B cell (primary cell): ENCODE measurements at places on chromosomes 4 and X.
A peak's percentile ranks its signal among the peaks of the same experiment; 100 is the strongest.

- DNase-seq = no peak
These were observed 22.2 kb upstream of the PPP2R2C start for GRCh38 chr4:6494431-6495295.

GRCh38 chr4:57410331-57411052 is 300.3 kb upstream of the IGFBP7 start:
- DNase-seq = no peak

DNA sequence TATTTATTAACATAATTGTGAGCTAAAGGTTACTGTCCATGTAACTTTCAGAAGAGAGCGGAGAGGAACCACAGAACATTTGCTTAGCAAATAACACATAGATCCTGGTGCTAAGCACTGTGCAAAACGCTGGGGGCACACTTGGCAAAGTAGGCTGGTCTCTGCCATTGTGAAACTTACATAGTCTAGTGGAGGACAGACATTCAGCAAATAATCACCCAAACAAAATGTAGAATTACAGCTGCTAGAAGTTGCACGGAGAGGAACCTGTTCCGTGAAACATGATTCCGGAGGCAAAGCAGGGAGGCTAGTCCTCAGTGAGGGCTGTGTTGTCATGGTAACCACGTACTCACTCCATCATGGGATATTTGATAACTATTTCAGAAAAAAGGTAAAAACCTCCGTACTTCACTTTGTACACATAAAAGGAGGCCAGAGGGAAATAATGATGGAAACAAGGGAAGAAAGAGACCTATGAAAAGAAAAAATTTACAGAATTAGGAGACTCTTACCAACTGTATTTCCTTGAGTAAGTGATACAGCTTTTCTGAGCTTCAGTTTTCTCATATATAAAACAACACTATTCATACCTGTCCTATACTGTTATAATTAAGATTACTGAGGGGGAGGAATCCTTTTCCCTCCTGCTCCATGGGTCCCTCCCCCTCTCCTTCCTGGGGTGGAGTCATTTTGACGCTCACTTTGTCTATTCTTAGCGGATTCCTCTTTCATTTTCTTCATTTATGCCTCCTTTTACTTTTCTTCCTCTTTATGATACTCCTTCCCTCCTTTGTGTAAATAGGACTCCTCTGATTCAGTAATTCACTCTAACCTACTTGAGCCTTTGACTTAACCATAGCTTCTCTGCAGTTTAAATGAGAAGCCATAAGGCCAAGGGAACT is 825 bp upstream of the RASGEF1B start:
- DNase-seq = peak; percentile 61

- no peak for DNase-seq
These were observed 721.5 kb downstream of the IL1RAPL1 start for GRCh38 chrX:29308726-29309125.

- DNase-seq = no peak
These were observed 1431.6 kb upstream of the TENM3 start for GRCh38 chr4:180811556-180811955.

DNA sequence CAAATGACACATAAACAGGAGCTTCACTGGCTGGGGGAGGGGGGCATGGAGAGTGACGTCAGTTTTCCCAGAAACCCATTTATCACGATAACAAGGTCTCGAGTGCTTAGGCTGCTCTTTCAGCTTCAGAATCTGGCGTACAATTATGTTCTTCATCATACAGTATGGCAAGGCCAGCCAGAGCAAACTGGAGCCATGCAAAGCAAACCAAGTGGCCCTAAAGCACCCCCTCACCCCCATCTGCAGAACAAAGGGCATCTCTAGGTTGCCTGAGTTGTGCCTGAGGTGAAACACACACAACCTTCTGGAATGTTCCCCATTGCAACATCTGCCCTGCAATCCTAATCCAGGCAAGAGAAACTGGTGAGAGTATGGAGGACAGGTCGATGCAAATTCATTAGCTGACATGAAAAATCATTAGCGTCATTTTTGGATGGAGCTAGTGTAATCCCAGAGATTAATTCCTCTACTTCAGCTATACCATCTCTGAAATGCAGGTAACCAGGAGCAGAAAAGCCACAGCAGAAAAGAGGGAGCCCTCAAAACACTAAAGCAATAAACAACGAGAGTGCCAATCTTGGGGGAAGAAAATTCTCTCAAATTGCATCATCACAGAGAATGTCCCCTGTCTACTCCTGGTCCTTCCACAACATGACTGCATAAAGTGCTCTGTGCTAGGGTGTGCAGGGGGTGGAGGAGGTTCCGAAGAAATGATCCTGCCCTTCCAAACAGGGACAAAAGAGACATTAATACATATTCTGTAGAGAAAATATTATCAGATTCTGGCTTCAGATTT is 1.8 kb downstream of the SEPTIN6 start:
- peak; percentile 18 for DNase-seq

GRCh38 chrX:149825424-149825823 is 43.7 kb downstream of the MAGEA9 start:
- DNase-seq = peak; percentile 13

DNA sequence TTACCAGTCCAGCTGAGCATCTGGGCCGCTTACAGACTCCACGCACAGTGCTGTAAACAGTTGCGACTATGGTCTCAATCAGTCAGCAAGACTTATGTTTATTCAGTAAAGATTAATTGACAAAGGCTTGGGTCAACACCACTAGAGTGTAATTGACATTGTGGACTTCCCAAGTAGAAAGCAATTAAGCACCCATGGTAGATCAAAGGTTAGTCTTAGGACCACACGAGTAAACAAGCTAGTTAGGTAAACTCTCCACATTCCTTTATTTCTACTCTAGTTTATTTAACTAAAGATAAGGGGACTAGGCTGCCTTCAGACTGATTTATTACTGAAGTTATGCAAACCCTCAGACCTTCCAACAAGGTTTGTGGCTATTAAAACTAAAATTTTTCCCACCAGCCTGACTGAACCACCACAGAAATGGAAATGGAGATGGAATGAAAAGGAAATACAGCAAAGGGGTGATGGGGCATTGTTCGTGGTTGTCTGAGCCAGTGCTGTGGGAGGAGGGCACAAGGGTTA is 44.2 kb downstream of the MTHFD2L start:
- DNase-seq = no peak

DNA sequence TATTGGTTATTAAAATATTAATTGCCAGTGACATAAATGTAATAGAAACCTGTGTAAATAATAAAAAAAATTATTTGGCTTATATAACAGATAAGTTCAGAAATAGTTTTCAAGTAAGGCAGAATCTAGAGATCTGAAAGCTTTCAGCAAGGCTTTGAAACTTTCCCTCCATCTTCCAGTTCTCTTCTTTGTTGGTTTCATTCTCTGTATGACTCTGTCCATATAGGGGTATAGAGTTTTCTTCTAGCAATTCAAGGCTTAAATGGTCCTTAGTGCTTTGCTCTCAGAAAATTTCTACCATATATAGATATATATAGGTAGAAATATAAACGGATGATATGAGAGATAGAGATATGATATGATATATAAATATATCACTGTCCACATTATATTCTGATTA is 160.5 kb upstream of the GABRA2 start:
- DNase-seq = no peak

GRCh38 chrX:25049357-25049756 is 33.6 kb upstream of the ARX start:
- no peak for DNase-seq

- no peak for DNase-seq
These were observed 227.7 kb downstream of the BCOR start for GRCh38 chrX:39869846-39870601.

DNA sequence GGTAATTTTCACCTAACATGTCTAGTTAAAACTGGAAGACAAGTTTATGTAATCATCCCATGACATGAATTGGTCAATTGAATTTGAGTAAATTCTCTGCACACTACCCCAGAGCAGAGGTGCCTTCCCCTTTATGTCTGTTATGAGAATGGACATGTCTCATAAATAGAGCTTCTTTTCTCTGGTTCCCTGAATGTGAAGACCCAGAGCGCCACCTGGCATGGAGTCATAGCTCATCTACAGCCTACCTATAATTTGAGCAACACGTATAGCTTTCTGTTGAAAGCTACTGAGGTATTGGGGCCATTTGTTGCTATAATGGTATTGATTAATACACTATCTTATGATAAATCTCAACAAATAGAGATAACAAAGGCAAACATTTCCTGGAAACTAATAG is 626.5 kb upstream of the GALNTL6 start:
- no peak for DNase-seq

- peak; percentile 59 for DNase-seq
These were observed 419 bp downstream of the ADD1 start for GRCh38 chr4:2843941-2844584.

- DNase-seq = no peak
These were observed 28.8 kb downstream of the ARHGAP10 start for GRCh38 chr4:147760695-147761094.

DNA sequence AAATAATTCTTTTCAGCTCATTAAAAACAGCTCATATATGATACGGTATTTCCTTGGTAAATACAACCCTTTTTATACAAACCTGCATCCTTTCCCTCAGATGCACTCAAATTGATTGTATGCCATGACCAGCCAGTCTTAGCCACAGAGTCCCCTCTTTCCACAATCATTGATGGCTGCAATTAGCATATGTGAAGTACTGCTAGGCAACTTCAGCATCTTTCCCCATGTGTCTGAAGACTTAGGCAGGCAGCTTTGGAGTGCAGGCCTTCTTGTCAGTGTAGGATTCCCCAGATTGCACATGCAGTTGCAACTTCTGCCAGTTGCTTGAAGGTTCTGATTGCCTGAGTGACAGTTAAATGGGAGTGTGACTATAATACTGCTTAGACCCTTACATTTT is 15.6 kb upstream of the MBNL3 start:
- no peak for DNase-seq
